ENCODE measurements at places on chromosomes 2 and 18.

GRCh38 chr18:75179819-75180600 lies 28.9 kb downstream of the PTGR3 start:
- no peak for ATAC-seq

GRCh38 chr18:46213295-46213694 lies 109.1 kb downstream of the HAUS1 start:
- no peak for ATAC-seq

- no peak for ATAC-seq
Measured at GRCh38 chr2:119240311-119241204, 16.9 kb downstream of the STEAP3 start.

DNA sequence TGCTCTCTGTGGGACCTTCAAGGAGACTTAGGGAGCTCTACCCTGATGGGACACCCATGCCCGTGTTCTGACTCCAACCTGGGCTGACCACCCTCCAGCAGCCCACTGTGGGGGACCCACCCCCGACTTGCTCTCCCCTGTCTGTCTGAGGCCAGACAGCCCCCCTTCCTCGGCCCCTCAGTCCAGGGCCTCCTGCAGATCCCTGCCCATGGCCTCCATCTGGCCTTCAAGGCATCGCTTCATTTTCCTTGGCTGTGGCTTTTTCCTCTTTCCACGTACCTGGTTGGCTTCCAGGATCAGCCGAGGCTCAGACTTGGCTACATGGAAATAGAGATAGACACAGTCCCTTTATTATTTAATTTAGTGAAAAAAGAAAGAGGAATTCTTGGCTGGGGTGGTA lies 290.0 kb downstream of the CYP26B1 start:
- no peak for ATAC-seq

- ATAC-seq, result no peak
Measured at GRCh38 chr2:158115202-158115767, 13.6 kb downstream of the UPP2 start.
